ENCODE measurements at places on chromosomes 16 and 17.

DNA sequence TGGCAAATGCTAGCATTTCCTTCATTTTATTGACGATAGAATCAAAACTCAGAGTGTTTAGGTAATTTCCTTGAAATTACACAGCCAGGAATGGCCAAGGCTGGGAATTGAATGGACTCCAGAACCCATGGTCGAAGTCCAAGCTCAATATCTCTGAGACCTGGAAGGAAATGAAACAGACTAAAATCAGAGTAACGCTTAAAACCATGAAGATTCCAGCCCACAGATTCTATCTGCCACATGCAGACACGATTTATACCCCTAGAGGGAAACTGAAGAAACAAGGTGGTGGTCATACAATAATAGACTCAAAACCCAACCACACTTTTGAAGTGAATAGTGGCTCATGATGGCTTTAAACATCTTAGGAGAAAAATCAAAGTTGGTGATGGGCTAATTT is 95.6 kb downstream of the PRKCA start:
- DNase-seq: no peak

GRCh38 chr16:58249388-58249779 is 45.4 kb downstream of the PRSS54 start:
- no peak for DNase-seq

GRCh38 chr16:31050280-31051030 is 17.1 kb downstream of the STX4 start:
- no peak for DNase-seq

DNA sequence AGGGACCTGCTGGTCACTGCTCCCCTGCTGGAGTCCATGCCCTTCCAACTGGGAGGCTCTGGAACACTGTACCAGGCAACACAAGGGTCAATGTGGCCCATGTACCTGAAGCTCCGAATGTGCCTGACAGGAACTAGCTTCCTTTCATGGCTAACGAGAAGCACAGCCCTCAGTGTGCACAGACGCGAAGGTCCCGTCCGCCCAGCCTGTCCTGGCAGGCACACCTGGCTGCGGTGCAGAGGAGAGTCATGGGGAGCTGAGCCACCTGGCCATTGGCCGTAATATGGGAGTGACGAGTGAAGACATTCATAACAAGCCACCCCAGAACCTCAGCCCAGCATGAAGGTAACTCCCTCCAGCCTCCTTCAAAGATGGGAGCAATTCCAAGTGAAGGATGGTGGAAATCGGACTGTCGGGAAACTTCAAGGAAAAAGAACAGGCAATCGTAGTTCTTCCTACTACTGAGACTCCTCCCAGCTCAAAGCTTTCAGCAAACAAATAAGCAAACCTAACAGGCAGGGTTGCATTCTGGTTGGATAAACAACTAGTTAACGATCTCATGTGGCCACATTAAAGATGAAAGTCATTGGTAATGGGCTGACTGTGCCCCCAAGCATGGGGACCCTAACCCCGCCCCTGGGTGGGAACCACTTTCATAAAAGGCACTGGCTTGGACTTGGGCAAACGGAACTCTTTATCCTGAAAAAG is 13.2 kb downstream of the TMEM11 start:
- DNase-seq: no peak
